Mesothelial cell of epicardium (in vitro differentiated cells): ENCODE measurements at places on chromosomes 4 and X. TPM values are rescaled to one million over a fixed set of nuclear protein-coding genes. Genes with fewer than 3 reads are reported as not detected.

LONRF3 gene
- total RNA-seq, result 0.97 to 1.6 TPM (median 1.3 TPM) in 3 replicates

BMX gene
- total RNA-seq, result not detected in 3 replicates

WWC2 gene
- 61.7 to 64.1 TPM (median 62.5 TPM) in 3 replicates for total RNA-seq

GAGE10 gene
- not detected in 3 replicates for total RNA-seq

PAGE2 gene
- not detected in 3 replicates for total RNA-seq
